Stimulated activated memory B cell treated with anti-CD40 and anti-IgM and Interleukin-4, amounts not matched to agents 10 μg/mL and 1 μg/mL and 100 μg/mL, for 72 hours (primary cell): ENCODE measurements at places on chromosomes 2 and 18.

DNA sequence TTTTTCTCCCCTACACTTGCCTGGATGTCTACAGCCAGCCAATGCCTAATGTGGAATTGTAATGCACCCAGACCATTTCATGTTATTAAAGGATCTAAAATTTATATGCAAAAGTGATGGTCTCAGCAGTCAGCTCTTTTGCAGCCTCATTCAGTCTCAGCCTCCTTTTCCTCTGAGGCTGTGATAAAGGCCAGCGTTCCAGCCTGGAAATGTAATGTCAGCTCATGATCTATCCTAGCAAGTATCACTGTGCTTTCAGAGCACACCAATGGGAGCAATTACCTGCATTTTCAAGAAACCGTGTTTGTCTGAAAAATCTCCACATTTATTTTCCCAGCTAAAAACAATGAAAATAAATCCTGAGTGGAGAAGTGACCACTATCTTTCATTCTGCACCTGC is 274.6 kb downstream of the CDH20 start:
- ATAC-seq: no peak

- ATAC-seq: no peak
Observed at GRCh38 chr18:13993730-13994129, 78.4 kb upstream of the MC2R start.

- ATAC-seq: no peak
Observed at GRCh38 chr18:80023173-80023572, 11.1 kb upstream of the RBFA start.

GRCh38 chr2:111662039-111662770 is 221.8 kb downstream of the ANAPC1 start:
- no peak for ATAC-seq

GRCh38 chr18:76402026-76402990 is 92.7 kb downstream of the ZNF516 start:
- no peak for ATAC-seq

DNA sequence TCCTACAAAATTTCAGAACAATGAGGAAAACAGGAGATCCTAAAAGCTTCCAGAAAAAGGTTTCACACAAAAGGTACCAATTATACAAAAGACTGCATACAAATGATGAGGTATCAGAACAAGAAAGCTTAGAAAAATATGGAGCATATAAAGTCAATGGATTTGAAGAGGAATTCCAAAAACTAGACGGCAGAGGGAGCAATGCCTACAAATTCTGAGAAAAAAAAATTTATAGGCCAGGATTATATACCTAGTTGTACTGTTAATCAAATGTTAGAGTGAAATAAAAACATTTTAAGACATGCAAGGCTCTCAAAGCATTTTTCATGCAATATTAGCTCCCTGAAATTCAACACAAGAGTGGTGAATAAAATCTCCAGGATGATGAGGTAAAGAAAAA is 106.2 kb downstream of the ZRANB3 start:
- ATAC-seq: no peak

GRCh38 chr18:3384664-3385563 is 65.1 kb upstream of the TGIF1 start:
- ATAC-seq: peak; percentile 83

GRCh38 chr2:74532222-74532621 is 2.5 kb downstream of the HTRA2 start:
- no peak for ATAC-seq

DNA sequence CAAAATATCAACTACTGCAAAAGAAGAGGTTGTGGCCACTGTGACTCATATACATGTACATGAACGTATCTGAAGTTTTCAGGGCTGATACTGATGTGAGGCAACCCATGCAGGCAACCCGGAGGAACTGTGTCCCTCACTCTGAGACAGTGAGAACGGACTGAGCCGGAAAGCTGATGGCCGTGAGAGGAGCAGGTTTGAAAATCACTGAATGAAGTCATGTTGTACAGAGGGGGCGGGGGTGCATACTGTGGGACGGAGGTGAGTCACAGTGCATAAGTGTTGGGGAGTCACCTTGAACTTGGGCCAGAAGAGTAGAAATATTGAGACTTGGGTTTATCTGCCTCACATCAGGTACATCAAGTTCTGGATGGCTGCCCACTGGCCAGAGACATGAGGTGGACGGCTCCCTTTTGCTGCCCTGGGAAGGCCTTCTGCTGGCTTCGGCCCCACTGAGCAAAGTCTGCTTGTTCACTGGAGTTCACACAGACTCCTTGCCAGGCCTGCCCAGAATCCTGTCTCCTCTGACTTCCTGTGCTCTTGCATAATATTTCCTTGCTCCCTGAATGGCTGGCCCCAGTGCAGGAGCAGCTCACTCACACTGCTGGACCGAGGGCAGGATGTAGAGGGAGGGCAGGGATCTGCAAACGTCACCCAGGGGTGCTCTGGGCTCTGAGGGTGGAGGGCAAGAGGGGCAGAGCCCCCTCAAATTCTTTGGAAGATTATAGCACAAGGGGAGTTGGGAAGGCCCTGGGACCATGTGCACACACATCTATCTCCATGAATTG is 18.1 kb downstream of the EPAS1 start:
- ATAC-seq: no peak

DNA sequence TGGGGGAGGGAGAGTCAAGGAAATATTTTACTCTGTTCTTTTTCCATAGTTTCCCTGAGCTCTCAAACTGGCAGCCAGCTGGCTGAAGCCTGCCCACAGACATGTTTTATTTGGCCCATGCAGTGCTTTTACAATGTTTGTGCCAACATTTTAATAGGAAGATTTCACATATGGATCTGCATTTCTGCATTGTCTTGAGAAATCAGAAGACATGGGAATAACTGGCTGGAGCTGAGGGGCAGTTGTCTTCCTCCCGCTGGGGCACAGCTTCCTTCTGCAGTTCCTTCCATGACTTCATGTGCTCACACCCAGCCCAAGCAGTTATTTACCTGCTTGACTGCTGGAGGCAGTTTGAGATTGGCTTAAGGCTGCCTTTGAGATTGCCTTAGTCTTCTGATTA is 74.4 kb downstream of the PLCL1 start:
- ATAC-seq: no peak

DNA sequence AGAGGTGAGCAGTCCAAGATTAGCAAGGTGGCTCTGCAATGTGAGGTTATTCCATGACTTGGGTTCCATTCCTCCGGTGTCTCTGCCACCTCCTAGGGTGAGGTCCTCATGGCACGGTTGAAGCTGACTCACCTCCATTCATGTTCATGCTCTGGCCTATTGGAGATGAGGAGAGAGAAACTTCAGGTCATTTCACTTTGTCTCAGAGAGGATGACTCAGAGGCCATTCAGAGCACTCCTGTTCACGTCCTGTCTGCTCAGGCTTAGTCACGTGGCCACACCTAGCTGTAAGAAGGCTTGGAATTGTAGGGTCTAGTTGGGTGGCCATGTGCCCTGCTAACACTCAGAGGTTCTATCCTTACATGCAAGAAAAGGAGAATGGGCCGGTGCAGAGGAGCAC is 67.5 kb upstream of the MBOAT2 start:
- ATAC-seq: no peak

GRCh38 chr2:109242654-109243331 is 113.8 kb downstream of the SH3RF3 start:
- no peak for ATAC-seq

- no peak for ATAC-seq
Observed at GRCh38 chr2:56170988-56171387, 12.8 kb upstream of the CCDC85A start.

DNA sequence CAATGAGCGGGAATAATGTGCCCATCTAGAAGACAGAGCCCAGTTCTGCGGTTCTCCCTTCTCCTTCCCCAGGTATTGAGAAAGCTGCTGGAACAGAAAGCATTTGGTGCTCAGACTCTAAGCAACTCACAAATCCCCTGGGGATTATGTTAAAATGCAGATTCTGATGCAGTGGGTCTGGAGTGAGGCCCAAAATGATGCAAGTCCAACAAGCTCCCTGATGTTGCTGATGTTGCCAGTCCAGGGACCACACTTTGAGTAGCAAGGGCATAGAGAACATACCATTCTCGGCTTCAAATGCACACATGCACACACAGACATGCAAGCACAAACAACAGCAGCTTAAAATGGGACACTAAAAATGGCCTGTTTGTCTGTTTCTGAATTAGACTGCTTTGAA is 274.8 kb upstream of the NCKAP5 start:
- ATAC-seq: no peak

DNA sequence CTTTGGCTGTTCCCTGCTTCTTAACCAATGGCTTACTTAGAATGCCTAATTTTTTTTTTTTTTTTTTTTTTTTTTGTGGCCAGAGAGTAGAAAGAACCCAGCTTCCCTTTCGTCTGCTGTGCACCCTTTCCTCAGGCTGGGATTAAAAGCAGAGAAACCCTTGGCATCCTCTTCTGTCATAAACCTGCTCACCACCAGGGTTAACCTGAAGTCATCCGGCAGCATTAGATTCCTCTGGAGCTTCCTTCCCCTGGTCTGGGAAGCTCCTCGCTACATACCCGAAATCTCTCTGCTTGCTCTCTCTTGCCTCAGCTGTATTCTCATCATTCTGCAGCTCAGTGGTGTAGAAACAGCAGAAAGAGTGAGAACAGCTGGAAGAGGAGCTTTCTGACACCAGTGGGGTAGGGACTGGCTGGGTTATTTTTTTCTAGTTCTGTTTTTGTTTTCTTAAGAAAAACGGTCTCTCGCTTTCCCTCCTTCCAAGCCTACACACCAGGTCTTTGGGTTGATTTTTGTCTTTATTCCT is 339.0 kb upstream of the MEIS1 start:
- ATAC-seq: no peak

DNA sequence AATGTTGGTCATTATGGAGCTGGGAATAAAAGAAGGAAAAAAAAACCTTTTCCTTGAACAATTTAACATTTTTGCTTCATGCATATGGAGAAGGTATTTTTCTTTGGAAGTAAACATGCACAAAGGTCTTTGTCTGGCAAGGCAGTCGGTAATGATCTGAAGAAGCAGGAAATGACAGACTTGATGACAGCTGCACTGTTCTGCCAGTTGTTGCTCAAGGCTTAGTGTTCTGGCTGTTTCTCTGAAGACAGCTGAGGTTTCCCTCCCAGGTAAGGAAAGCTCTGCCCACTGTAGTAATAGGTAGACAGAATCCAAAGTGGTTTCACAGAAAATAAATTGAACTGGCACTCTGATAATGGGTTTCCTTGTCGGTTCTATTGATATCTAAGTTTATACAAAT is 308.4 kb upstream of the GCFC2 start:
- no peak for ATAC-seq

- ATAC-seq: no peak
Observed at GRCh38 chr2:47214990-47215389, 59.9 kb upstream of the STPG4 start.

GRCh38 chr2:42856106-42856860 is 63.9 kb upstream of the HAAO start:
- no peak for ATAC-seq

DNA sequence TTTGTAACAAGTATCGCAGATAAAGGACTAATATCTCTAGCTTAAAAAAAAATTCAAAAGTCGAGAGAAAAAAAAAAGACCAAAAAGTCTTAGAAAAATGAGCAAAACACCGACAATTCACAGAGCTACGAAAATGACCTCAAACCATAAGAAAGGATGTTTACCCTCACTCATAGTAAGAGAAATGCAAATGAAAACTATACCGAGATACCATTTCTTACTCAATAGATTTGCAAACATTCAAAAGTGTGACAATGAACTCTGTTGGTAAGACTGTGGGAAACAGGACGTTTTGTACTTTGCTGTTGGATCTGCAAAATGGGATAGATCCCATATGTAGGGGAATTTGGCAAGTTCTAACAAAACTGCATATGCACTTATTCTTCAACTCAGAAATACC is 39.9 kb upstream of the LDAH start:
- no peak for ATAC-seq
